ENCODE measurements at places on chromosomes 7 and 10.

DNA sequence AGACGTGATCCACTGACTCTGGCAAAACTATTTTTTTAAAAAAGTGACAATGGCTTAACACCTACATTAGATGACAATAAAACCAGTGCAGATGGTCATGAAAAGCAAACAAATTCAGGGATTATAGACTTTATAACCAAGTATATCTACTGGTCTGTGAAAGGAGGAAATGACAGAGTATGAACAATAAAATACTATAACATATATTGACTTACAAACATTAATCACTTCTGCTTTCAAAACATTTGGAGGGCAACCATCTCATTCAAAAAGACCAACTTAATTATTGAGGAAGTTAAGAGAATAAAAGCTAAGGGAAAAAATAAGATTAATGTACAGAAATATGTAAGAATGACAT lies 34.8 kb downstream of the JMJD1C start:
- no peak for DNase-seq

GRCh38 chr10:25797888-25798429 lies 136.1 kb upstream of the MYO3A start:
- DNase-seq: no peak

DNA sequence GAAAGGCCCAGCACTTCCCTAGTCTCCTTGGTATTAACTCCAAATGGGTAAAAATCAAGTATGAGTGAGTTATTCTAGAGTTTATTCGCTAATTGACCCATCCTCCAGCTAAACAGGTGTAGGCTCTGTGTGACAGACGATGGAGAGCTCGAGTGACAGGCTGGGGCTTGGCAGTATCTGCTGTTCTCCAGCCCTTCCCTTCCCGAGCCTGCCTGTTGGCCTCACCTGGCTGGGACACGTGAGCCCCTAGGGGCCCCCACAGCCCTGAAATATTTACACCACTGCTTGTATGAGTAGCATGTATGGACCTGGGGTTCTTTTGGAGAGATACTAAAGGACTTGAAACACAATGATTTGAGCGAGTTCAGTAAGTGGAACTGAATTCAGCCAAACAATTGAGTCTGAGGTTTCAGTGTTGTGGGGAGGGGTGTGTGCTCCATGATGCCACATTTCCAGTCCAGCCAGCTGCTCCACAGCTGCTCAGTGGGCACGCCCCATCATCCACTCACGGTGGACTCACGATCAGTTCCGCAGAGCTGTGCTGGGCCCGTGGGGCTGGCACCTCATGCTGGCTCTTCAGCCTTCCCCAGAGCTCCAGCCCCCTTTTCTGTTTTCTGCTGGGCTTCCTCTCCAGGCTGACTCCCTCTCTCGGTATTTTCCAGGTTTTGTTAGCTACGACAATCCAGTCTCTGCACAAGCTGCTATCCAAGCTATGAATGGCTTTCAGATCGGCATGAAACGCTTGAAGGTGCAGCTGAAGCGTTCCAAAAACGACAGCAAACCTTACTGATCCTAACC lies 283.0 kb downstream of the USP6NL start:
- no peak for DNase-seq

DNA sequence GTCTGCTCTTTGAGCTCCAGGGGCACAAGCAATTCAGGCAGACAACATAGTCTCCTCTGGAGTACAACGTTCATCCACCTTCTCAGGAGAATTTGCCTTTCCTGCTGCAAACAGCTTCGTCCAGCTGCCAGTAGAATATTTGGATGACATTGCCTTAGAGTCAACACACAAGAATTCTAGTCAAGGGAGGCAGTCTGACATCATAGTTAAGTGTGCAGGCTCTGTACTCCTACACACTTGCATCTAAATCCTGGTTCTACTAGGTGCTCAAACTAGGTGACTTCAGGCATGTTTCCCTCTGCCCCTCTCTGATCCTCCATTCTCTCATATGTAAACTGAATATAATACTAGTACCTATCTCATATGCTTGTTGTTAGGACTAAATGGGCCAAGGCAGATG lies 314.8 kb downstream of the HPSE2 start:
- no peak for DNase-seq

DNA sequence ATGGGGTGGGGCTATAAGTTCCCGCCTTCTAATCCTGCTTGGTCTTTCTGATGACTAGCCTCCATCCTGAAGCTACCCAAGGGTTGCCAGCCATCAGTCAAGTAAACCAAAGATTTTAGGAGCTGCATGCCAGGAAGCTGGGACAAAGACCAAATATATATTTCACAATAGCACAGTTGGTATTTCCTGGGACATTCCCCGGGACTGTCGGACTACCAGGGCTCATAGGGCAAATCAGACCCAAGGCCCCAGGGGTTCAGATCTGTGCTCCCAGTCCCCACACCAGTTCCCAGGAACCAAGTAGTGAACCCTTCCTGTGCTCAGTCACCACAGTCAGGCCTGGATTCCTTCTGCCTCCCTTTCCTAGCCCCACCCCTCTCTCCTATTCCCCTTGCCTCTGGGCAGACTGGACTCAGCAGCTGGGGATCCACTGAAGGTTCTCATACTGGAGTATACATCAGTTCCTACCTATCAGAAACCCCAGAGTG lies 5.7 kb upstream of the CXCL12 start:
- DNase-seq: no peak

GRCh38 chr7:8389593-8390261 lies 43.7 kb upstream of the NXPH1 start:
- no peak for DNase-seq

- no peak for DNase-seq
Measured at GRCh38 chr7:17474724-17475344, 176.4 kb downstream of the AHR start.

GRCh38 chr10:49368256-49368655 lies 27.6 kb downstream of the DRGX start:
- DNase-seq: no peak

- no peak for DNase-seq
Measured at GRCh38 chr7:65477326-65477725, 103.7 kb downstream of the ZNF92 start.

GRCh38 chr7:96667026-96667425 lies 42.6 kb downstream of the SEM1 start:
- no peak for DNase-seq

GRCh38 chr7:132108563-132108962 lies 467.7 kb downstream of the PLXNA4 start:
- DNase-seq: no peak

DNA sequence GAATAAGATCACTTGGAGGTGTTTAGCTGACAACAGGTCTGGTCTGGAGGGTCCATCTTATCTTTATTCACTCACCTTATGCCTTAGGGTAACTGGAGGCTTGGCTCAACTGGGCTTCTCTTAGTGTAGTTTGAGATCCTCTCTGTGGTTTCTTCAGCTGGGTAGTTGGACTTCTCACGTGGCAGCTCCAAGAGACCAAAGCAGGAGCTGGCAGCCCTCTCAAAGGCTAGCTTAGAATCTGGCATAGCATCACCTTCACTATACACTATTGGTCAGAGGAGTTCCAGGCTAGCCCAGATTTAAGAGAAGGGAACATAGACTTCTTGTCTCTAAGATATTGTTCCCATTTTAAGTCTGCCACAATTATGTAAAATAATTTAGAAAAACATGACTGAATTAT lies 16.4 kb downstream of the ADK start:
- no peak for DNase-seq

GRCh38 chr7:69654381-69654780 lies 56.1 kb downstream of the AUTS2 start:
- DNase-seq: no peak

DNA sequence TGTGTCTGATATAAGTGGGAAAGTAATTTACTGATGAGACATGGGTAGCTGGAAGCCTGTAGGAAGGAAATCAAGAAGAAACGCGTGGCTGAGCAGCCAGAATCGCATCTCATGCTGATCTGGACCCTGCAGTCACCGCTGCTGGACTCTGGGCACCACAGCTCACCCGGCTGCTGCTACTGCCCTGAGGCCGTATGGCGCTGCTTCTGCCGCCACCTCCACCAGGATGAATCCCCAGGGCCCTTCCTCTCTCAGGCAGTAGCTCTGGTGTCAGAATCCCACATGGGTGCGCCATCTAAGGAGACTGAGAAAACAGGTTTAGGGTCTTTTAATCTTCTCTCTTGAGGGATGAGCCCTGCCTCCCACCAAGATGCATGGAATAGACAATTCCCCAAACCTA lies 70.3 kb upstream of the AGK start:
- DNase-seq: no peak

- DNase-seq: no peak
Measured at GRCh38 chr10:61211468-61211867, 241.7 kb downstream of the TMEM26 start.

GRCh38 chr10:55822096-55822495 lies 539.0 kb downstream of the ZWINT start:
- DNase-seq: no peak

DNA sequence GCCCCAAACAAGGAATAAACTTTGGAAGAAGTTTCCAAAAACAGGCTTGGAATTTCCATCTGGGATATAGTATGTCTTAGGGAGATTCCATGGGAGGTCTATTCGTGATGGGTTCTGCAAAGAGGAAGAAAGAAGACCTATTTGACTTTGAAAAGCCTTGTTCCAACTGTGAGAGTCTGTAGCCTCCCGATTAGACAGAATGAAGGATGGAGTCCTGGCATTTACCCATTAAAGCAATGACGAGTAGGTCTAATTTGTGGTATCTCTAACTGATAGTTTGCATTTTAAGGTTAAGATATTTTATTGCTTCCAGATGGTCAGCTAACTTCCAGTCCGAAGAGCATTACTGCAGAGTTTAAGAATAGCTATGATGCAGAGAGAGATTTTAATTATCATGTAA lies 19.5 kb upstream of the GALNT17 start:
- DNase-seq: no peak

DNA sequence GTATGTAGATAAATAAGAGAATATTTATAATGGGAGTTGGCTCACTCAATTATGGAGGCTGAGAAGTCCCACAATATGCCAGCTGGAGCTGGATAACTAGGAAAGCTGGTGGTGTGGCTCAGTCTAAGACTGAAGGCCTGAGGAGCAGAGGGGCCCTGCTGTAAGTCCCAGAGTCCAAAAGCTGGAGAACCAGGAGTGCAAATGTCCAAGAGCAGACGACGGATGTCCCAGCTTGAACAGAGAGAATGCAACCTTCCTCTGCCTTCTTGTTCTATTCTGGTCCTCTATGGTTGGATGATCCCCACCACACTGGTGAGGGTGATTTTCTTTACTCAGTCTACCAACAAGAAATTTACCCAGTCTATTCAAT lies 13.2 kb downstream of the IL2RA start:
- no peak for DNase-seq

GRCh38 chr10:43217563-43218205 lies 49.2 kb downstream of the RASGEF1A start:
- DNase-seq: no peak

GRCh38 chr10:50561266-50561665 lies 62.5 kb downstream of the SGMS1 start:
- DNase-seq: peak; percentile 73

GRCh38 chr10:72171175-72171630 lies 44.6 kb upstream of the ANAPC16 start:
- peak; percentile 29 for DNase-seq

GRCh38 chr10:78502210-78502936 lies 468.7 kb downstream of the RPS24 start:
- no peak for DNase-seq

- no peak for DNase-seq
Measured at GRCh38 chr7:113945018-113945938, 26.5 kb upstream of the PPP1R3A start.
